ENCODE measurements at places on chromosomes 2 and 18.

DNA sequence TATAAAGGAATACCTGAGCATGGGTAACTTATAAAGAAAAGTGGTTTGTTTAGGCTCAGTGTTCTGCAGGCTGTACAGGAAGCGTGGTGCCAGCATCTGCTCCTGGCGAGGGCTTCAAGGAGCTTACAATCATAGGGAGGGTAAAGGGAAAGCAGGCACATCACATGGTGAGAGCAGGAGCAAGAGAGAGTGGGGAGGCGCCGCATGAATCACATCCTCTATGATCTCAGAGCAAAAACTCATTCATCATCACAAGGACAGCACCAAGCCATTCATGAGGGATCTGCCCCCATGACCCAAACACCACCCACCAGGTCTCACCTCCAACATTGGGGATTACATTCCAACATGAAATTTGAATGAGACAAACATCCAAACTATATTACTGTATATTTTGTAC lies 32.5 kb downstream of the R3HDM1 start:
- DNase-seq, result no peak

GRCh38 chr2:239058766-239059165 lies 210.9 kb downstream of the TWIST2 start:
- no peak for DNase-seq

- peak; percentile 22 for DNase-seq
Observed at GRCh38 chr2:24920809-24921441, 888 bp upstream of the ADCY3 start.

DNA sequence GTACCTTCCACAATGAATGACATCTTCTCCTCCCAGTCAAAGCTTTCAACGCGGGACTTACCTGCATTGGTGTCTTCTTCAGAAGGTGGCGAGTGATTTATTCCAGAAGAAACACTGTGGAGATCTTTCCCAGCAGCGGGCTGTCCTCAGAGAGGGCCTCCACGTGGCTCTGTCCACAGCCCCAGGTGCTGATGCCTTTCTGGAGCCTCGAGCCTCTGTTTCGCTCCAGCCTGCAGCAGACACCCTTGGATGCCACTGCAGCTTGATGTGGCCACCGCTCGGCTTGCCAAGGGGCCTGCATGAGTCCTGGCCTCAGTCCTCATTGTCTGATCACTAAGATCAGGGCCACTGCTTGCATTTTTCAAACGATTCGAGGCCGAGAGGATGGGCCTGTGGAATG lies 46.6 kb upstream of the GALR1 start:
- no peak for DNase-seq

- DNase-seq, result no peak
Observed at GRCh38 chr2:20448246-20448976, 1.5 kb downstream of the RHOB start.

- no peak for DNase-seq
Observed at GRCh38 chr18:33577685-33578517, at the start of gene ASXL3. Gene ASXL3, plus strand, starts transcription at chr18:33578219. Its CDS starts 413 bp downstream, at chr18:33578632.

DNA sequence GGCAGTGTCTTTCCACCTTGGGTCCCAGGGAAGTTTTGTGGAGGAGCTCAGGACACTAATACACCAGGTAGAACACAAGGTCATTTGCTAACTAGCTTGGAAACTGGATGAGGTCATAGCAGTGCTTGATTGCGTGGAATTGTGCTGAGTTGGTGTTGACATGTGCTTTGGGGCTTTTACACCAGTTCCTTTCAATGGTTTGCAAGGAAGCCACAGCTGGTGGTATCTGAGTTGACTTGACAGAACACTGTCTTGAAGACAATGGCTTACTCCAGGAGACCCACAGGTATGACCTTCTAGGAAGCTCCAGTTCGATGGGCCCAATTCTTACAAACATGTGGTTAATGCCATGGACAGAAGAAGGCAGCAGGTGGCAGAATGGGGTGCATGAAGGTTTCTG lies 5.9 kb downstream of the CTLA4 start:
- DNase-seq, result no peak

GRCh38 chr2:98811766-98812165 lies 80.8 kb upstream of the MGAT4A start:
- no peak for DNase-seq

DNA sequence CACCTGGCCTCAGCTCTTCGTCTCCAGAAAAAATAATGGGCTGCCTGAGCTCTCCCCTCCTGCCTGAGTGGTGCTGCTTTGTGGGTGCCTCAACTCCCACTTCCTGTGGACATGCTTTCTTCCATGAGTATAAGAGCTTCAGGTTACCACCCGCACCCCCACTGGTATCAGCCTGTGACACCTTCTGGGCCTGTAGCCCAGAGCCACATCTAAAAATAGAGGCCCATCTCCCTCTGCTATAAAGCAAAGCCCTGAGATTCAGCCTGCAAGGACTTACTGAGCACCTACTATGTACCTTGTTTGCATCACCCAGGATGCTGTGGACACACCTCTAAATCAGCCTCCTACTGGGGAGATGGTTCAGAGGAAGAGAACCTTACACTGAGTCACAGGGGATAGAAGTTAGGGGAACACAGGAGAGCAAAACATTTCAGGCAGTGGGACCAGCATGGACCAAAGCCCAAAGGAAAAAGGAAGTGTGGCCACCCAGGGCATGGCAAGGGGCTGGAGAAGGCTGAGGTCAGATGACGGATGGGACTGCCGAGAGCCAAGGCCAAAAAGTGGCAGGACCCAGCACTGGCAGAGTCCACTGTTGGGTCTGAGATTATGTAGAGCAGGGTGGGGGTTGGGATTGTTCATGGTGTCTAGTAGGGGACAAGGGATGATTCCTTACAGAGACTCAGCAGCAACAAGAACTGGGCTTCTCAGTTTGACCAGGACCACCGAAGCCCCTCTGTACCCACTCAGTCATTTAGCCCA lies 123.7 kb upstream of the PPP1CB start:
- no peak for DNase-seq

GRCh38 chr18:42509750-42510415 lies 554.8 kb downstream of the PIK3C3 start:
- DNase-seq, result no peak

DNA sequence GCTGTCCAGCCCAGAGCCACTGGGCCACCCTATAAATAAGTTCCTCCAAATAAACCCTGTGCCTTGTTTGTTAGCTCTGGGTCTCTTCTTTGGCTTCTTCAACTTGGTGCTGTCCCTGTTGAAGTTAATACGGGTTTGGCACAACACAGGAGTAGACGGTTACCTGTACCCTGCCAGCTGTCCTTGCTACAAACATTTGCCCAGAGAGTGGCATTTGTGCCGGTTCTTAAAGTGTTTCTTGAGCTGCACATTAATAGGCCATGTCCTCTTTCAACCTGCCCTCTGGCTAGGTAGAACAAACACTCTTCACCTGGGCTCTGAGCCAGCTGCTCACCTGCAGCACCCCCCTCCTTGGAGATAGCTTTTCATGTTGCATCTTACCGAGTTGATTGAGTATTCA lies 139.2 kb downstream of the NEDD4L start:
- no peak for DNase-seq

DNA sequence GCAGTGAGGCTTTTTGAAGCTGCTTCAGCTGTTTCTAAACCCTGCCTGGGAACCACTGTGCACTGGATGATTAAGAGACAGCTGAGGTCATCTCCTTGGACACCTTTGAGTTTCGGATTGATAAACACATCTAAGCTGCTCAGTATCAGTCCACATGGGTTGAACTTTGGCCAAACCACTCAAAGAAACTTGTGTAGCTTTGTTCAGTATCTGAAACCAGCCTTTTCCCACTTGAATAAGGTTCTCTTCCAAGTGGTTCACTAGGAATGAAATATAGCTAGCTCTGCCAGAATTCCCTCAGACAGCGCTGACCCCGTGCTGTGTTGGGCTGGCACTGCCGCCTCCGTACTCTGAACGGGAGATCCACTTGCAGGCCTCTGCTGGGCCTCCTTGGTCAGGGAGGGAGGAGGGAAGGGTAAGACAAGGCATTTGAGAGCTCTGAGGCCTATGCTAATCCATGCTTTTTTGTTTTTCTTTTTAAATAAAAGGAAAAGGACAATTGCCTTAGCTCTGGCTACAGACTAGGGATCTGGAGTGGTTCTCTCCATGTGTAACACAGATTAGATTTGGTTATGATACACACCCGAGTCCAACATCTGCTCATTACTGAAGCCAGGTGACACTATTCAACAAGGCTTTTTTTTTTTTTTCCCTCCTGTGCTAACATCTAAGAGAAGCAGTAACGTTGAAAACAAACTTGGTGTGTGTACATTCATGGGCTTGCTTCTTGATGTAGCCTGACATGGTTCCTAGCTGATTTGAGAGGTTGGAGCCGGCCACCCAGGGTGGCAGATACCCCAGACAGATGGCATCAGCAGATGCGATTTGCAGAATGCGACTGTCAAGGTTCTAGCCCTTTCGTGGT lies 67.7 kb downstream of the NCK2 start:
- DNase-seq, result no peak

- no peak for DNase-seq
Observed at GRCh38 chr2:9045595-9045994, 42.1 kb upstream of the MBOAT2 start.

- no peak for DNase-seq
Observed at GRCh38 chr2:15820927-15821326, 119.4 kb upstream of the MYCN start.

- DNase-seq, result no peak
Observed at GRCh38 chr2:9366026-9366425, 57.3 kb downstream of the ITGB1BP1 start.

GRCh38 chr18:60247103-60247502 lies 125.5 kb downstream of the MC4R start:
- DNase-seq, result no peak

- DNase-seq, result peak; percentile 1
Observed at GRCh38 chr2:239630618-239631286, 229.9 kb upstream of the HDAC4 start.

GRCh38 chr2:3432693-3433338 lies 53.3 kb downstream of the TRAPPC12 start:
- no peak for DNase-seq

- no peak for DNase-seq
Observed at GRCh38 chr2:26710145-26710544, 17.6 kb downstream of the KCNK3 start.

DNA sequence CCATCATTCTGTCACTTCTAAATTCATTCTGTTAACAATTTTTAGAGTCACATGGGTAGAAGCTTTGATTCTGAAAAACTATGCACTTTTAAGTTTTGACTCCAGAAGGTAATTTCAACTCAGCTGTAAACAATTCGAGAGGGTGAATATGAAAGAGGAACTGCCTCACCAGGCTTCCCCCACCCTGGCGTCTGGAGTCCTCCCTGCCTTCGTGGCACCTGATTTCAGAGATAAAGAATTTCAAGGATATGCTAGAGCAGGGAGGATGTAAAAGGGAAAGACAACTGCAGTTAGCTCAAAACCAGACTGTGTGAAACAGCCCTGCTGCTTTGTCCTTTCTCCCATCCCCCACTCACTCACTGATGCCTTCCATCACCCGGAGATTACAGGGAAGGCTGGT lies 40.7 kb downstream of the ONECUT2 start:
- no peak for DNase-seq

DNA sequence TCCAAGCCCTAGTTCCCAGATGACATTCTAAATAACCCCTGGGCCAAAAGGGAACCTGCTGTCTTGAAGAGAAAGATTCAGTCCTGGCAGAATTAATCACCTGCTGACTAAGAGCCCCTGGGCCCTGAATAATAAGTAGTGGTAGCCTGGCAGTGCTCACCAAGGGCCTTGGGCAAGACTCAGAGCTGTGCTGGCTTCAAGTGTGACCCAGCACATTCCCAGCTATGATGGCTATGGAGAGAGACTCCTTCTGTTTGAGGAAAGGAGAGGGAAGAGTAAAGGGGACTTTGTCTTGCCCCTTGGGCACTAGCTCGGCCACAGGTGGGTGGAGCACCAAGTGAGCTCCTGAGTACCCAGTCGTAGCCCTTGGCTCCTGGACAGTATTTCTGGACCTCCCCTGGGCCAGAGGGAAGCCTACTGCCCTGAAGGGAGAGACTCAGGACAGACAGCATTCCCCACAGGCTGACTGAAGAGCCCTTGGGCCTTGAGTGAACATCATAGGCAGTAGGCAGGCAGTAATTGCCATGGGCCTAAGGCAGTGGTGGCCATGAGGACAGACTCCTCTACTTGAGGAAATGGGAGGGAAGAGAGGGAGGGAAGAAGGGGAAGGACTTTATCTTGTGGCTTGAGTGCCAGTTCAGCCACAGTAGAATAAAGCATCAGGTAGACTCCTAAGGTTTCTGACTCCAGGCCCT lies 40.0 kb upstream of the INPP4A start:
- DNase-seq, result no peak

DNA sequence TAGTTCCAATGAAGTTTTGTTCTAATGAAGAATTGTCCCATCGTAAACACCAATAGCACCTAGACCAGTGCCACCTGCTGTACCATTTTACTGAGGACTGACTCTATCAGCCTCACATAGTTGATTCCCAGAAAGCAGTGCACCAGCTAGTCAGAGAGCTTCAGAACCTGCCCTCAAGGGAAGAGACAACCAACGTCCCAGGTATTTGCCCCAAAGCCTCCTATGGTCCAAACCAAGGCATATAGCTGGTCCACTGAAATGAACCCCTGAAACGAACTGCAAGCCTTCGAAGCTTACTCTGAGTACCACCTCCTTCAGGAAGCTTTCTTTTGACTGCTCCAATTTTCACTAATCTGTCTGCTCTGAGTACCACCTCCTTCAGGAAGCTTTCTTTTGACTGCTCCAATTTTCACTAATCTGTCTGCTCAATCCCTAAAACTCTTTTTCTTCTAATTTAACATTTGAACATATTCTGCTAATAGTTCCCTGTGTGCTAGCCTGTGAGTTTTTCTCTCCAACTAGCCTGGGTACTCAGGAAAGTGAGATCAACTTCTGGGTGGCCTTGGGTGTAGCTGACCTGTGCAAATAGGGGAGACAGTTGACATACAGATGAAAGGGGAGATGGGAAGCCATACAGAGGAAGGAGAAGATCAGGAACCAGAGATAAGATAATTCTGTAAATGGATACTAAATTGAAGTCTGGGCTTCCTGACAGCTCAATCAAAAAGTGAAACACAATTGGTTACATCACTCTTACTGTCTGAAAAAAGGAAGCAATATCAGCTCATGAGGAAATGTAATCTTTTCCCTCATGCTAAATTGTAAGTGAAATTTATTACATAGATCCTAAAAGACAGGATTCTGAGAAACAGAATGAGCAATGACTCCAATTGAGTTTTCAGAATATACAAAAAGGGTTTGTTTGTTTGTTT lies 33.5 kb upstream of the EML4 start:
- DNase-seq, result no peak

DNA sequence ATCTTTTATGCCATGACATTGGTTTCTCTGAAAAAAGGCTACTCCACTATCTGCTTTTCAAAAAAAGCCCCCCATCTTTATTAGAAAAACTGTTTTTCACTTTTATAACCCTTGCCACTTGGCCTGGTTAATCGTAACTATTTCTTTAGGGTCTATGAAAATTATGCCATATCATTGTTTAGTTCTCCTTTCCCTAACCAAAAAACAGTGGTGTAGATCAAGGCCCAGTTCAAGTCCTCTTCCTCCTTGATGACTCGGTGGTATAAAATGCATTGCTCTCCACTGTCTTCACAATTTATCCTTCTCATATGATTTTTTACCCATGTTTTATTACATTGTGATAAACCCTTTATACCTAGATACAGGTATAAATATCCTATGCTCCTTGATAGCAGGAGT lies 205.5 kb downstream of the ZNF521 start:
- no peak for DNase-seq

GRCh38 chr2:24482251-24482971 lies 8.6 kb upstream of the NCOA1 start:
- no peak for DNase-seq

GRCh38 chr2:55618025-55618274 lies 528 bp upstream of the PPP4R3B start:
- peak; percentile 14 for DNase-seq

GRCh38 chr2:47097563-47097962 lies 57.5 kb downstream of the STPG4 start:
- no peak for DNase-seq

GRCh38 chr2:207164006-207164831 lies 1.5 kb downstream of the KLF7 start:
- DNase-seq, result no peak
